Fibroblast of mammary gland (primary cell): ENCODE measurements at places on chromosomes 5 and 9.

GRCh38 chr5:55492449-55492848 lies 42.3 kb downstream of the PLPP1 start:
- DNase-seq = no peak

- peak; percentile 73 for DNase-seq
Measured at GRCh38 chr5:17224858-17225511, 7.6 kb downstream of the BASP1 start.

DNA sequence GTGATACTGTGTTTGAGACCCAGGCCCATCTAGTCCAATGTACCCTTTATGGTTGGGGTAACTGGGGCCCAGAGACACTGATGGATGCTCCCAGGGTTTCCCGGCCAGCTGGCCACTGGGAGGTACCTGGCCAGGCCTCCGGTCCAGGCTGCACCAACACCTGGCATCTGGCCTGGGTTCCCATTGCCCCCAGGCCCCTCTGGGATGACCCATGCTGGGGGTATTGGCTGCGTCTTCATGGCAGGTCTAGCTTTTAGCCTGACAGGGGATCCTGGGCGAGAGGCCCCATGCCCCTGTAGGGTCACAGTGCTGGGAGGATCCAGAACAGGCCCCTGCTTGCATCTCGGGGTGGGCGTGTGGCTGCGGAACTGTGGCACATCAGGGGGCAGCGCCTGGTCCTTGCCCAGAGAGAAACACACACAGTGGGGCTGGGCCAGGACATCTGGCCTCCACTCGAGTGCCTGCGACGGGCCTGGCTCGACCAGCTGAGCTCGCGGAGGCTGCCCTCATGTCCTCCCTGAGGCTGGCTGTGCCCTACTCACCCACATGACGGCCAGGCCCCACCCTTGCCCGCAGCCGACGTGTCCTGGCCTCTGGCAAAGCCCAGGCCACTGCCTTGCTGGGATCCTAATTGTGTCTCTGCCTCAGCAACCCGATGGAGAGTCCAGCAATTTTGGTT lies 21.5 kb upstream of the COL5A1 start:
- DNase-seq = no peak

GRCh38 chr9:120861935-120862334 lies 15.1 kb downstream of the PHF19 start:
- no peak for DNase-seq

DNA sequence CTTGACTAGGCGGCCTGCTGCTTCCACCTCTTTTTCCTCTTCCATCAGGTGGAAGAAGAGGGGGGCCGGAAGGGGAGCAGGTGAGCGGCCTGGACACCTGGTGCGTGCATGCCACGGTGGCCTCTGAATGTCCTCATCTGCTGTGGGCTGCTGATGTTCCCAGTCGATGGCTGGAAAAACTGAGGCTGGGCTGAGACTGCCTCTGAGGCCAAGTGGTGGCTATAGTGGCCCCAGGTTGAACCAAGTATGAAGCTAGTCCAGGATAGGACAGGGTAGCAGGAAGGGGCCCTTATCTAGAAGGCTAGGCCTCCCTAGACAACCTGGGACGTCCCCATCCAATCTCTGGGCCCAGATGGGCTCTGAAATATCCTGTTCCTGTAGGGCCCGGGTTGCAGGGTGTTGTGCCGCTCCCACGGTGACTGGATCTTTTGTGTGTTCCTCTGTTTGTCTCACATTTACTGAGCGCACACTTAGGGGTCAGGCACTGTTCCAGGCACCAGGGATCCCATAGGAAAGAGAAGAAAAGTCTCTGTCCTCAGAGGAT lies 753 bp upstream of the NR5A1 start:
- no peak for DNase-seq

DNA sequence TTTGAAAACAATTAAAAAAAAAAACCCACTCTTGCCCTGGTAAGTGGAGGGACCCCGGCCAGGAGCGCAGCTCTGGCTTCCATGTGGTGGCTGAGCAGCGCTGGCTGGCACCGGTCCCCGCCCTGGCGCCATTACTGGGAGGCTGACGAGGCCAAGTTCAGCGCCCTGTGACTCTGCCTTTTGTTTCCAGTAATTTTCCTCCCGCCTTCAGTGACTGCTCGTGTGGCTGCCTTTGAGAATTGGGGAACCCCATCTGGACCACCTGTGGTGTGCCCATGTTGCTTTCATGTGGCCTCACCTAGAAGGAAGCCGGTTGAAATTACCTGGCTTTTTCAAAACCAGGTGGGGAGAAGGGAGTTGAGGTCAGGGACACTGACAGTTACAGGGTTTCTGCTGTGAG lies 136.1 kb downstream of the GAPVD1 start:
- no peak for DNase-seq

DNA sequence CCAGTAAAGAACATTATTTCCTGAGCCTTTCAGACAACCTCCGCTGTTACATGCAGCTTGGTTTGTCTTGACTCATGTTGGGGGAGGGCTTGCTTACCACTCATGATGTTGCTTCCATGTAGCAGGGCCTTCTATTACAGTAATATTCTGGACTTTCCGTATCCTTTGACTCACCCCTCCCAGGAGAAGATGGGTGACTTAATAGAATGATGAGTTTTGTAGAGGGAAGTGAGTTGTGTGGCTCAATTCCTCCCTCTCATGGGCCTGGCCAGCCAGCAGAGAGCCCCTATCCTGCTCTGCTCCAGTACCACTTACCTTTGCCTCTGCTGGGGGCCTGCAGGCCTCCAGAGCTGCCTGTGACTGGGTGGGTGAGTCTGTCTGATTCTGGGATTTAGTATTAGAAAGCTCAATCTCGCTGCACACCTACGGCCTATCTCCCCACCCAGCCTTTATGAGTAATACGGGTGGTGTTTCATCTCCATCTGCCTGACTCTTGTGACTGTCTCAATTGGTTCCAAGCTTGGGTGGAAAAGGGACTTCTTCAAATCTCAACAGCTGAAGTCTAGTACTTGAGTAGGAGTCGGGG lies 52.6 kb upstream of the KLF9 start:
- peak; percentile 99 for DNase-seq

DNA sequence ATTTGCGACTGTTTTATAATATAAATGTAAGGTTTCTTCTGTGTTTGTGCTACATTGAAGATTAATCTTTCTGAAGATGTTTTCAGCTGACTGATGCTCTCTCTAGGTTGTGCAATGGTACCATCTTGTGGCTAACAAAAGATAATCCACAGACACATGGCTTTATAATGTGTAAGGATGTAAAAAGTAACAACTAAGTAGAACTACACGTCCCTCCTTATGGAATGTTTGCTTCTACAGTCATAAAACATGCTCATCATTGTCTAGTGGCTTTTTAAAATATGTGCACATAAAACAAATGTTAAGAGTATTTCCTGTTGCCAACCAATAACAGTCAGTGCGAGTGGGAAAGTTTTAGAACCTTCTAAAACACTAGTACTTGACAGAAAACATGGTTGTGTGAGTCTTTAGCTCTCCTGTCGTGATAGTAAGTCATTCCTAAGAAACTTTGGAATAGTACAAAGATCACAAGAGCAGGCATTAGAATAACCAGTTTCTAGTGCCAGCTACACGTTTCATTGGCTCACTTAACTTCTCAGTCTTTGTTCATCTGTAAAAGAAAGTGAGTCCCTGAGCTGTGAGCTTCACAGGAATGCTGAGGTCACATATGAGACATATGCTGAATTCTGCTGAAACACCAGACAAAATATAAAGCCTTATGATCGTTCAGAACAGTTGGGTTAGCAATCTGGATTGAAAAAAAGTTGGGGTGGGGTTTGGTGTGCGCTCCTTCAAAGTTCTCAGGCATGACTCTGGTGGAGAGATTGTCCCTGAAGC lies 75.7 kb upstream of the GLIS3 start:
- peak; percentile 82 for DNase-seq

DNA sequence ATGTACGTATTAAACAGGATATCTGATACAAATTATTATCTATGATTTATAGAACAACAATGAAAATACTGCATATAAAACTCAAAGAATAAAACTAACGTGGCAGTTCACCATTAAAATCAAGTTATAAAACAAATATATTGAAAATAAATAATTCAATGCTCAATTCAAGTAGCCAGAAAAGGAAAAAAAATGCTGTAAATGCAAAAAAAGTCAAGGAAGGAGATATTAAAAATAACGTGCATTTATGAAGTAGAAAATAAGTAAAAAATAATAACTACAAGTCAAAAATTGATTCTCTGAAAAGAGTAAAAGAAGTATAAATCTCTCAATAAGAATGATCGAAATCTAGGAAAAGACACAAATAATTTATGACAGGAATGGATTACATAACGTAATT lies 460.5 kb upstream of the CD180 start:
- DNase-seq = no peak

- DNase-seq = no peak
Measured at GRCh38 chr5:36712706-36713105, 106.3 kb downstream of the SLC1A3 start.

DNA sequence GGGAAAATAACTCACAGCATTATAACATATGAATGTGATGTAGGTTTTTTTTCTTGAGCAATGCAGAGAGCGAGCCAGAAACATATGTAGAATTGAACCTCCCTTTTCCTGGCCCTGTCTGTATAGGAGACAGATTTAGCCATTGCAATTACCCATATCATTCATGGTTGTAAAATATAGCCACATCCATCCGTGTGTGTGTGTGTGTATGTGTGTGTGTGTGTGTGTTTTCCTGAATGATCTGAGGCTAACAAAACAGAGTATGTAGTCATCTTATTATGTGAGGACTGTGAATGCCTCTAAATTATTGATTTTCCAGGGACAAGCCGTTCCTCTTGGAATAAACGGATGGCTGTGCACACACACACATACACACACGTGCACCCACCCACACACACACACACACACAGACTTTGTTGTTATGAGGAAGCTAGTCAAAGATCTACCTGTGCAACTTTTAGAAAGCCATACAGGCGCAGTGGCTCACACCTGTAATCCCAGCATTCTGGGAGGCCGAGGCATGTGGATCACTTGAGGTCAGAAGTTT lies 11.7 kb upstream of the DENND1A start:
- no peak for DNase-seq

DNA sequence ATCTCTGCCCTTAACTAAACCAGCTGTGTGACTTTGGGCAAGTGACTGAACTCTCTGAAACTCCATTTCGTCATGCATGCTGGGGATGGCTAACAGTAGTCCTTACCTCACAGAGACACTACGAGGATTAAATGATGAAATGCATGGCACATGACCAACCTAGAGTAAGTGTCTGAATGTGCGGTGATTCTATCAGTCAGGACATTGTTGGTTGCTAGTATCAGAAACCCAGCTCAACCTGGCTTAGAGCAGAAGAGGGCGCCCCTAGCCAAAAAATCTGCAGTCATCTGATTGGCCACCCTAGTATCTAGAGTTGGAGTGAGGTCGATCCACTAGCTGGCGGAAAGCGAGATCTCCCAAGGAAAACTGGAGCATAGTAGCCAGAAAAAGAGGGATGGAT lies 25.2 kb downstream of the NEURL1B start:
- DNase-seq = peak; percentile 30

- DNase-seq = no peak
Measured at GRCh38 chr9:74100042-74100441, 397.1 kb upstream of the RORB start.

DNA sequence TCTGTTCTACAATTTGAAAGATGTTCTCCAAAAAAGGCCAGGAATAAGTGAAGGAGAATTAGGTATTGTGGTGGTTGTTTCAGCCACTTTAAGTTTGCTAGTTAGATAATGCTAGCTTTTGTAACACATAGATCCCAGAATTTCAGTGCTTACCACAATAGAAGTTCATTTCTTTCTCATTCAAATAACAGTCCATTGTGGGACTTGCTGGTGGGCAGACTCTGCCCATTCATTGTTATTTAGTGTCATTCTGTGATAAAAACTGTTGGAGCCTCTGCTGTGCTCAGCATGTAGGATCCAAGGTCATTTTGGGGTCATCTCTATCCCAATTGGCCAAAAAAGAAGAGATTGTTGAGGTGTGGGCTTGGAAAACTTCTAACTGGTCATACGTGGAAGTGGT lies 106.8 kb downstream of the CCDC192 start:
- no peak for DNase-seq

GRCh38 chr9:13879981-13880380 lies 434.0 kb downstream of the NFIB start:
- no peak for DNase-seq

DNA sequence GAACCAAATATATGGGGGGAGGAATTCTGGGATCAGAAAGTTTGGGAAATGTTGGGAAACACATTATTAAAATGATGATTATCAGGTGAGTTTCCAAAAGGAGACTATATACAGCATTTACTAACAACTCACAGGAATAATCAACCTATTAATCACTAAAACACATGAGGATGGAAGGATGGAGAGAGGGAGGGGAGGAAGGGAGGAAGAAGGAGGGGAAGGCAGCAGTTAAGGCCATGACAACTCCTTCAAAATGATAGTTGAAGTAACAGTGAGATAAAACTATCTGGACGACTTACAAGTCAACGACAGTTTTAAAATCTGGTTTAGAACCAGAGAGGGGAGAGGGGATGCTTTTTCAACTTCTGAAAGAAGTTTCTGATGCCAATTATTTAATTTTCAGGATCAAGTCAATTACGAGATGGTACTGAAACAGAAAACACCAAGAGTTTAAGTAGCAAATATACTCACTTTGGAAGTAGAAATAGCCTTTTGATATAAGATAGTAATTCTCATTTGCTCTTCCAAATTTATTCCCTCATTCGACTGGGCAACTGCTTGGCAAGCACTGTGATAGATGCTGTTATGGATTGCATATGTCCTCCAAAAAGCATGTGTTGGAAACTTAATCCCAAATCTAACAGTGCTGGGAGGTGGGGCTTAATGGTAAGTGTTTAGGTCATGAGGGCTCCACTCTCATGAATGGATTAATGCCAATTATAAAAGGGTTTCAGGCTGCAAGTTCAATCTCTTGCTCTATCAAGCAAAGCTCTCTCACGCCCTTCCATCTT lies 30.4 kb downstream of the FBXW11 start:
- DNase-seq = no peak

GRCh38 chr5:1235379-1235778 lies 10.2 kb downstream of the SLC6A18 start:
- no peak for DNase-seq

DNA sequence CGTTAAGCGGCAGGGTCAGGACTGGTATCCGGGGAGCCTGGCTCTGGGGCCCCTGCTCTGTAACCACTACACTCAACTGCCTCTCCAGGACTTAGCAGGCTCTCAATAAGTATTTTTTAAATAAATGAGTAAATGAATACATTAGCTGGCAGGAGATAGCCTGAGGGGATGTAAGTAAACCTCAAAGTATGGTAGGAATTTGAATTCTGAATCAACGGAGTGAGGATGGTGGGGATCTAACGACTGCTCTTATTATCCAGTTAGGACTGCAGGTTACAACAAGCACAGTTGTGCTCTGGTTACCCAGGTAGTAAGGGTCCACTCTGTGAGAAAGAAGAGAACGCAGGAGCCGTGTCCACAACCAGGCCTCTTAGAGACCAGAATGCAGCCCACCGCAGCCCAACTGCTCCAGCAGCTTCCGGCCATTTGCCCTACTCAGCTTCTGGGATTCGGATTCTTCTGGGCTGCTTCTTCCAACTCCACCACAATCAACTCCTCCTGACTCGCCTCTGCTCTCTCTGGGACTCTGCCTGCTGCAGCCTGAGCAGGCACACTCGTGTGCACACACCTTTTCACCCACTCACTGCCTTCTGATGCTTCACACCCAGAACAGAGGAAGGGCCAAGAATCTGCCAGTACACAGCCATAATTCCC lies 52.6 kb downstream of the MED27 start:
- DNase-seq = no peak
